ENCODE measurements at places on chromosomes 3 and 15.

GRCh38 chr3:17602126-17602525, 140.3 kb downstream of the TBC1D5 start:
- no peak for DNase-seq

GRCh38 chr3:130835483-130835882, 58.4 kb upstream of the ATP2C1 start:
- no peak for DNase-seq

DNA sequence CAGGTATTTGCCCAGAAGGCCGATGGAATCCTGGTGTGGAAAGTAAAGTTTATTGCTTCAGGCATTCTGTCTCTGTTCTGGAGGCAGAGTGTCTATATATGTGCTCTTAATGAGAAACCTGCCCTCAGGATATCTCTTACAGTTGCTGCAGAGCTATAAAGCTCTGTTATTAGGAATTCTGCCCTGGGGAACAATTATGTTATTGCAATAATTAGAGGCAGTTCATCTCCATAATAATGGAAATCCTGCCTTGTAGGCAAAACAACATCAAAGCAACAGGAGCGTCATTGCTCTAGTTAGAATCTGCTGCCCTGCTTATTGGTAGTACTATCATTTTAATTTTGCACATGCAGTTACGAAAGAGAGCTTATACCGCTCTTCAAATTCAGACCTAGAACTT, 175.6 kb downstream of the IL5RA start:
- DNase-seq: no peak

DNA sequence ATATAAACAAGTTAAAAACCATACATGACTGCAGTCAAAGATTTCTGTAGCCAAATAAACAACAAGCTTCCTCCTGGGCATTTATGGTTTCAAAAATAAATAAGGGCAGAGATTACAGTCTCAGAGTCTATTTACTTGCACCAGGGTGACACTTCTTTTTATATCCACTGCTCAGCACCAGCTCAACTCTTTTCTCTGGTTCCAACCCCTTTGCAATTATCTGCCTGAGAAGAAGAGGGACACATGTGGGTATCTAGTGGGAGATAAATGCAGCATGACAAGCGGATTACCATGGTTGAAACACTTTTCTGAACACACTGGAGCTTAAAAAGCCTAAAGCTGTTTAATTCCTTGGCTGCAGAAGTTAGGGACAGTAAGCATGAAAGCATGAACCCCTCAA, 311.5 kb downstream of the CNTN3 start:
- DNase-seq: no peak

- no peak for DNase-seq
Measured at GRCh38 chr3:56296361-56296760, 171.9 kb downstream of the ERC2 start.

DNA sequence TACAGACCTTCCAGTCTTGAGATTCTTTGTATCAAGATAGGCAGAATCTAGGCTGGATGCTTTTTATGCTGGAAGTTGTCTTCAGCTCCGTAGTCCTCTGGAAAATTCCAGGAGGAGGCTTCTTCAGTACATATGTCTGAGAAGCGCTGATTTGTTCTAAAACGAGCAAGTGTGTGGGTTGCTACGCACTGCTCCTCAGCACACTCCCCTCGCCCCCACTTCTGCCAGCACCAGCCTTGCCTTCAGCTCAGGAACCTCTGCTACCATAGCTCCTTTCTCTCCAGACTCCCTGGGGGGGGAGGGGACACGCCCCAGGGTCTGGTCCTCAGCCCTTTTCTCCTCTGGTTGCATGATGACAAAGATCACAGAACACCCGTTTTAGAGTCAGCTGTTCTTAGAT, 75.5 kb upstream of the TRA2B start:
- no peak for DNase-seq

GRCh38 chr3:111976254-111976653, 2.6 kb upstream of the ABHD10 start:
- no peak for DNase-seq

- no peak for DNase-seq
Measured at GRCh38 chr3:151776259-151776740, 37.6 kb upstream of the AADAC start.

- no peak for DNase-seq
Measured at GRCh38 chr3:127728417-127729015, 55.8 kb downstream of the ABTB1 start.

DNA sequence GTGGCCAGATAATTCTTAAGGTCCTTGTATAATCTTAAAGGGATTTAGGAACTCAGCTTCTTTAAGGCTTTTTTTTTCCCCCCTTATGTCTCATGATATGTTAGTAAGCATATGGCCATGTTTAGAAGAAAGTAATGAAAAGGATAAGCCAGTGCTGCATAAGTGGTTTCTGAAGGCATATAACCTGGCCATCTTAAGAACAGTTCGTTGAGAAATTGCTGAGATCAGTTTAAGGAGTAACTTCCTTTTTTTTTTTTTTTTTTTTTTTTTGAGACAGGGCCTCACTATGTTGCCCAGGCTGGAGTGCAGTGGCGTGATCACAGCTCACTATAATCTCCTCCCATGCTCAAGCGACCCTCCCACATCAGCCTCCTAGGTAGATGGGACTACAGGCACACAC, 51.7 kb downstream of the UBE2E2 start:
- DNase-seq: no peak

DNA sequence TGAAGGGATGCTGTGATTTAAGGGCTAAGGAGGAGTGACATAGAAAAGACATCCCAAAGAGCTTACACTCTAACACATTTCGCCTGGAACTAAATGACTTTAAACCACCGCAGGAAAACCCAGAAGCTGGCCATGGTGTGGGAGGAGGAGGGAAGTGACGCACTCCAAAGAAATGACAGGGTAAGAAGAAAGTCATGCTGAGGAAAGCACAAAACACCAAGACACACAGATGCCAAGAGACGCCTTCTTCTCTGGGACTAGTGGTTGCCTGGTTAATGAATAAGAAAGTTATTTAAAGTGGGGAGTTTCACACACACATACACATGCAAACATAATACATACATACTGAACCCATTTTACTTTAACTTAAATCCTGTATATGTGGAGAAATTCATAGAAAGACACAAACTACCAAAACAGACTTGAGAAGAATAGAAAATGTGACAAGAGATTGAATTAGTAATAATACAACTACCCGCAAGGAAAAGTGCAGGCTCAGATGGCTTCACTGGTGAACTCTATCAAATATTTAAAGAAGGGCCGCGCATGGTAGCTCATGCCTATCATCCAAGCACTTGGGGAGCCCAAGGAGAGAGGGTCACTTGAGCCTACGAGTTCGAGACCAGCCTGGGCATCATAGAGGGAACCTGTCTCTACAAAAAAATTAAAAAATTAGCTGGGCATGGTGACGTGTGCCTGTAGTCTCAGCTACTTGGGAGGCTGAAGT, 125.5 kb downstream of the NSMCE3 start:
- no peak for DNase-seq

GRCh38 chr3:180679178-180680096, at the start of gene CCDC39:
TSS of gene CCDC39 (minus strand) at chr3:180679489. CDS start at chr3:180679380, 109 bp downstream.
- peak; percentile 75 for DNase-seq

- no peak for DNase-seq
Measured at GRCh38 chr3:154310840-154311239, 13.4 kb downstream of the DHX36 start.

DNA sequence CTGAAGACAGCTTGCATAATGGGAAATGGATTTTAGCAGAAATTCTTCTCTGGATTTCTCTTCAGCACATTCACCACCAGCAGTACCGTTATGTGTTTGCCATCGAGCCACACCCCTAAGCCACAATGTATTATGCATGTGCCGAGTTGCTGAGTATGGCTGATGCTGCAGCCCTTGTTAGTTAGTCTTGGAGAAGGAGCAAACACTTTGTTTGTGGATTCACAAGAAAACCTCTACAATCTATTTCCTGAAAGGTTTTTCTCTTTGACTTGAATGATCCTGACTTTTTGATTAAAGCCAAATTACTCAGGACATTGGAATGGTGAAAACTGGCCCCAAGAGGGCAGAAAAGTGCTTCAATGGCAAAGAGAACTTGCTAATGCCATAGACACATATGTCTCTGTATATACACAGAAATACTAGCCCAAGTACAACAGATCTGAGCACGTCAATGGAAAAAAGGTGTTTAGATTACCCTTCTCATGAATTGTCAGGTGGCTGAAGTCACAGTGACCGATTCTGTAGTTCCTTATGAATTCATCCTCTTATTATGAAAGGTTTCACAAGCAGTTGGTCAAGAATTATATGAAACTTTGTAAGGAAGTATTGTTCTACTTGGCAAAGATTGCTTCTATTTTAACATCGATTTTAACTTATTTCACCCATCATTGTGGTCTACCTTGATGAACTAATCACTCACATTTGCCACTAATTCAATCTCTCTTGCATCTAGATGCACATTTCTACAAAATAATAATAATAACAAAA, 103.0 kb downstream of the P3H2 start:
- no peak for DNase-seq

DNA sequence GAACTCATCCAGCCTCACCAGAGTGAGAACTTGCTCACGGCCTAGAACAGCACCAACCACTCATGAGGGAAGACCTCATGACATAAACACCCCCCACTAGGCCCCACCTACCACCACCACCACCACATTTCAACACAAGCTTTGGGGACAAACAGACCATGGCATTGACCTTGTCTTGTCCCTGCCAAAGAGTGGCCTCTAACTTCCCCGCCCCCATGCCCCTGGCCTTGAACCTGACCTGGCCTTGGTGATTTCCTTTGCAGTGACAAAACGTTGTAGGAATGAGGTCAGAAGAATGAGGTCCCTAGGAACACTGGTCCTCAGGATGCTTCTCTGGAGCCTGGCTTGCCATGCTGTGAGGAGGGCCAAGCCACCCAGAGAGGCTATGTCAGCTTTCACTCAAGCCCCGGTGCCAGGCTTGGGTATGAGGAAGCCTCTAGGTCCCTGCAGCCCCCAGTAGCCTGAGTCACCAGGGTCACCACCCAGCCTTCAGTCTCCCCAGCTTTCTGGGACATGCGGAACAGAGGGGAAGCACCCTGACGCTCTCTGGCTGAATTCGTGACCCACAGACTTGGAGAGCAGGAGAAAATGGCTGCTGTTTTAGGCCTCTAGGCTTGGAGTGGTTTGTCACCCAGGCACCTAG, 57.9 kb downstream of the TPRA1 start:
- no peak for DNase-seq

DNA sequence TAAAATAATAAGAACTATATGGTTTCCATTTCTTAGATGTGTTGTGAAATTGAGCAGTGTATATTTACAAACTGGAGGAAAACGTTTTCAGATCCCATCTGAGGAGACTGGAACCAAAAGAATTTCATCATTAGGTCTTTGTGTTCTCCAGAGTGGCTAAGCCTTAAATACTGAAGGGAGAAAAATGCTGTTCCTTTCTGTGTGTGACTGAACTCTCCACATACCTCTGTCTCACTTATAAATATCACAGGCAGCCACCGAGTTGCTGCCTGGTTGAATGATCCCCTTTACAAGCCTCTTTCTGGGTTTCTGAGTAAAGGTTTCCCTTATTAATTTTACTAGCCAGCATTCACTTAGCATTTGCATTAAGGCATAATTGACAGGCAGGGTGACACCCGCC, 913.9 kb upstream of the NR2F2 start:
- DNase-seq: no peak

DNA sequence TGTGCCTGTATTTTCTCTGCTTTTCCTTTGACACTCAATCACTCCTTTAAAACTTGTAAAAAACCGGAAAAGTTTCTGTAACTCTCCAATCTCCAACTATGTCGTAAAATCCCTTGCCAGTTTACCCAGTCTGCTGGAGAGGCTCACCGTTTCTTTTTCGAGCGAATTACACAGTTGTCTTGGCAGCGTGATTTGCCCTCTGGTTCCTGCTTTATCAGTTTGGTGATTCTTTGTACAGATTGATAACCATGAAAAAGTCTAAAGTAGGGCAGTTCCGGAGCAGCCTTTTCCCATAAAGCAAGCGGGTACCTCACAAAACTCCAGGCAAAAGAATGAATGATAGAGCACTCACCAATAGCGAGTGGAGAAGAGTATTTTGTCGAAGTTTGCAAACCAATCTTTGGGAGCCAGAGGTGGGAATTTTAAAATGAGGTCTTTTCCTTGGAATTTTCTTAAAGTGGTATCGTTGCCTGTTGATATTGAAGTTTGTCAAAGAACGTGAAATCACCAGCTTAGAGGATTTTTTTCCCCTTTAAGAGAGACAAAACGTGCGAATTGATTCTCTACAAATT, at the start of gene TTC23:
TSS of gene TTC23 (minus strand) at position 312 of the 572 bp plus-strand sequence. CDS start 20,869 bp downstream, outside the sequence.
- DNase-seq: no peak

DNA sequence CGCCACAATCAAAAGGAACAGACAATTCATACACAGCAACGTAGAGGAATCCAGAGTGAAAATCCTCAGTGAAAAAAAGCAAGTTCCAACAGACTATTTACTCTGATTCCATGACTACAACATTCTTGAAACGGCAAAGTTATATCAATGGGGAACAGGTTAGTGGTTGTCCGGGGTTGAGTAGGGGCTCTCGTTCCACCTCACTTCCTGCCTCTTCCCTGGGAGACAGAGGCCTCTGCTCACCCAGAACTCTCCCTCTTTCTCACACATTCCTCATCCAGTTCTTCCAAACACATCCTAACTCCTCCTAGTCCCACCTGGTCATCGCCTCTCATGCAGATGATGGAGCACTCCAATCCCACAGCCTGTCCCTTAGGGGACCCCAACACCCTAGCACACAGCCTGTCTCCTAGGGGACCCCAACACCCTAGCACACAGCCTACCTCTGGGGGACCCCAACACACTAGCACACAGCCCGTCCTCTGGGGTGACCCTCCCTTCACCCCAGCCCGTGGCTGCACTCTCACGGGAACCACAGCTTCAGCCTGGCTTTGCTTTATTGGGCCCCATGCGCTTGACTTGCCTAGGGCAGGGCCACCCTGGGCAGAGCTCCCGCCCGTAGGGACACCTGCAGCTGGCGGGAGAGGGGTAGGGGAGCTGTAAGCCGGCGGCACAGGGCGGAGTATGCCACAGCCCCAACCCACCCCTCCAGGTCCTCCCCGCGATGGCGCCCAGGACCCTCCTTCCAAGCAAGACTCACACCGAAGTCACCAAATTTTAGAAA, 5.2 kb downstream of the OCA2 start:
- no peak for DNase-seq

DNA sequence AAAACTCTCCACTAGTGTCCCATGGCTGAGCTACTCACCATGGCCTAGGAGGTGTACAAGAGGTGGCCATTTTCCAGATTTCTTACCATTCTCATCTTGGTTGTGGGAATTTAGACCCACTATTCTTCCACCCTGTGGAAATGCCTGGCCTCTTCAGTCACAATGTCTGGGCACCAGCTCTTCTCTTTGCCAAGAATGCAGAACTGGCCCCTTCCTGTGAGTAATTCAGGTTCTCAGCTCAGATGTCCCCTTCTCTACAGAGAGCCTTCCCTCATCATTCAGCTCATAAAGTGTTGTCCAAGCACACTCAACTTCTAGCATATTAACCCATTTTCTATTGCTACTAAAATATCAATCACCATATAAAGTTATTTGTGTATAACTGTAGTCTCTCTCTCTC, 575.5 kb upstream of the KCNMB2 start:
- no peak for DNase-seq

- DNase-seq: no peak
Measured at GRCh38 chr3:185363662-185364203, 797 bp downstream of the MAP3K13 start.

All from activated CD8-positive, alpha-beta T cell treated with anti-CD3 and anti-CD28 coated beads for 36 hours (primary cell).